ENCODE measurements at places on chromosomes 3 and 15.

DNA sequence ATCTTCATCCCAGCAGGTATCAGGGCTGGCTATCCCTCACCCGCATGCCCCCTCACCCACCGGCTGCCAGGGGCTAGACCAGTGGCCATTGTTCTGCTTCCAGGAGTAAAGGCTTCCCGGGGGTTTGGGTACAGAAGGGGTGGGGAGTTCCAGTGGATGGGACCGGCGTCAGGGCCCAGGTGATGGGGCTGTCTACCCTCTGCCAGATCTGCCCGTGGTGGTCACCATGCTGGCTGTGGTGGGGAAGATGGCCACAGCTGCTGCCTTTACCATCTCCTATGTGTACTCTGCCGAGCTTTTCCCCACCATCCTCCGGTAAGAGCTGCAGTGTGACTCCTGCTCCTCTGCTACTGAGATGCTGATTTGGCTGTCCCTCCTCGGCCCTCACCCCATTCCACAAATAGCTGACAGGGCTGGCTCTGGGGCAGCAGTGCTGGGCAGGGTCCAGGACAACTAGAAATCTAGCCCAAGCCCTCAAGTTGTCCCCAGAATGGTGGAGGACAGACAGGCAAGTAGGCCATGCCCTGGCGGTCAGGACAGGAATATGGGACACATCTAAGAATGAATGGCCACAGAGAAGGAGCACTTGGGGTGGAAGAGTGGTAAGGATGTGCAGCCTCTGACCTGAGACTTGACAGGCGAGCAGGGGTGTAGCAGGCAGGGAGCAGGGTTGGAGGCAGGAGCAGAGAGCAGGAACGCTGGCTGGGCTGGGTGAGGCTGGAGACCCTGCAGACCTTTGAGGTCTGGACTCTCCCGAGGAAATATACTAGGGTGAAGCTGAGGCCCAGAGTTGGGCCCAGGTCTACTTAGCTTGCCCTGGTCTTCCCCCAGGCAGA lies 5.8 kb upstream of the SLC22A14 start:
- no peak overlapping the region for H3K4me3 ChIP-seq
- no peak overlapping the region for H3K27ac ChIP-seq
- H3K4me1 ChIP-seq: peaks cover 19% of the 10 kb centered on the region
- DNase-seq: no peak

DNA sequence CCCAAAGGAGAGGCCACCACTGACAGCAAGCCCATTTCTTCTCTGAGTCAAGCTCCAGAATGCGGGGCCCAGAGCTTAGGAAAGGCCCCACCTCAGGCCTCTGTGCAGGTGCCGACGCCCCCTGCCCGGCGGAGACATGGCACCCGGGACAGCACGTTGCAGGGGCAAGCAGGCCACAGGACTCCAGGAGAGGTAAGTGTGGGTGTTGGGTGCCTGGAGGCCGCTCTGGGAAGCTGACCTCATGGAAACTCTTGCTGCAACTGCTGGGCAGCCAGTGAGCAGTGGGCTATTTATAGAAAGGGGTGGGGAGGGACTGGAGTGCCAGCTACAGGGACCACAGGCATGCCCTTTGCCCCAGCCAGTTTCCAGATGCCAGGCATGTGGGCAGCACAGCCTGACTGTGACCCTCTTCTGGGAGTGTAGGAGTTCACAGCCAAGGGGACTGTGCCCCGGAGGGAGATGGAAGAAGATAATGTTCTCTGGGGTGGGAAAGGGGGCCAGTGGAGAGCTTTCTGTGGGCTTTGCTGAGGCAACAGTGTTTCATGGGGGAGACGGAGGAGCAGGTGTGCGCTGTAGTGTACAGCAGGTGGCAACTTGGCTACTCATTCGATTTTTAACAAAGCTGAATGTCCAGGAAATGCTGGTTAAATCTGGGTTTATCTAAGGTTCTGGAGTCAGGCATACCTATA lies 23.7 kb downstream of the ALPK3 start:
- H3K36me3 ChIP-seq: no peaks in the 10 kb centered on the region
- H3K27me3 ChIP-seq: no peaks in the 10 kb centered on the region
- H3K4me3 ChIP-seq: no peak overlapping the region
- no peak overlapping the region for H3K27ac ChIP-seq
- no peak for DNase-seq
- H3K4me1 ChIP-seq: no peaks in the 10 kb centered on the region

GRCh38 chr3:144771381-144771870 lies 799.8 kb downstream of the DIPK2A start:
- no peaks in the 10 kb centered on the region for H3K27me3 ChIP-seq
- no peaks in the 10 kb centered on the region for H3K36me3 ChIP-seq
- no peaks in the 10 kb centered on the region for H3K4me1 ChIP-seq
- no peak overlapping the region for H3K4me3 ChIP-seq
- no peak for DNase-seq

DNA sequence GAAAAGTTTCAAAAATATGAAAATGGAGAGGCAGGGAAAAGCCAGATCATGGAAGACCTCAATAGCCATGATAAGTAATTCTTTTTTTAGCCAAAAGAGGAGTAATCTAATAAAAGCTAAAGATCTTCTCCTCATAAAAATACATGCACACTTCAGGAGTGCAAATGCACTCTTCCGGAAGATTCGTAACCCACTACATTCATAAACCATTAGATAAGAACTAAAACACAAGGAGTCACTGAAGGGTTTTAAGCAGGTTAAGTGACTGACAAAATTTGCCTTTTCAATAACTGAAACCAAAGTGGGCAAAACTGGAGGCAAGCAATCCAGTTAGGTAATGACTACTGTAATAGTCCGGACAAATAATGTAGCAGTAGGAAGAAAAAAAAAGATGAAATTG lies 46.0 kb downstream of the UBE3A start:
- H3K4me1 ChIP-seq: no peaks in the 10 kb centered on the region
- no peak for DNase-seq
- H3K27ac ChIP-seq: no peak overlapping the region
- no peak overlapping the region for H3K4me3 ChIP-seq

DNA sequence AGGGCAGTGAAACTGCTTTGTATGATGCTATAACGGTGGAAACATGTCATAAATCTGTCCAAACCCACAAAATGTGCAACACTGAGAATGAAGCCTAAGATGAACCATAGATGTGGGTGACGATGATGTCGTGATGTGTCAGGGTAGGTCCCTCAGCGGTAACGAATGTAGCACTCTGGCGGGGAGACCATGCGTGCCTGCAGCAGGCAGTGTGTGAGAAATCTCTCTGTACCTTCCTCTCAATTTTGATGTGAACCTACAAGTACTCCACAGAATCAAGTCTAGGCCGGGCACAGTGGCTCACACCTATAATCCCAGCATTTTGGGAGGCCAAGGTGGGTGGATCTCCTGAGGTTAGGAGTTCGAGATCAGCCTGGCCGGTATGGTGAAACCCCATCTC lies 268.2 kb upstream of the LYSMD4 start:
- H3K27me3 ChIP-seq: no peaks in the 10 kb centered on the region
- H3K4me1 ChIP-seq: no peaks in the 10 kb centered on the region
- H3K4me3 ChIP-seq: no peak overlapping the region
- no peak for DNase-seq

DNA sequence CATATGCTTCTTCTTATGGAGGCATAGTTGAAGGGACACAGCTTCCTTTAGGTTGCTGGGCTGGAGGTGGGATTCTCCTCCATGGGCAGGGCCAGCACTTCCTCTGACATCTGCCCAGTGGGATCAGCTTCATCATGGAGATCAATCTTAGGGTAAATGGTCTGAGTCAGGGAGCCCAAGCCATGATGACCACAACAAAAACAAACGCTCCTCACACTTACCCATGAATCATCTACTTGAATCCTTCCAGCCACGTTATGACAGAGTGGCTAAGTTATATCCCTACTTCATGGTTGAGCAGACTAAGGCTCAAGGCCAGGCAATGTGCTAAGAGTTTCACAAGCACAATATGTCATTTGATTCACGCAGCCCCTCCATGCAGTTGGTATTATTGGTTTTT lies 87.2 kb upstream of the NMNAT3 start:
- no peak overlapping the region for H3K4me3 ChIP-seq
- H3K36me3 ChIP-seq: no peaks in the 10 kb centered on the region
- H3K27me3 ChIP-seq: no peaks in the 10 kb centered on the region
- DNase-seq: no peak
- H3K4me1 ChIP-seq: no peaks in the 10 kb centered on the region

DNA sequence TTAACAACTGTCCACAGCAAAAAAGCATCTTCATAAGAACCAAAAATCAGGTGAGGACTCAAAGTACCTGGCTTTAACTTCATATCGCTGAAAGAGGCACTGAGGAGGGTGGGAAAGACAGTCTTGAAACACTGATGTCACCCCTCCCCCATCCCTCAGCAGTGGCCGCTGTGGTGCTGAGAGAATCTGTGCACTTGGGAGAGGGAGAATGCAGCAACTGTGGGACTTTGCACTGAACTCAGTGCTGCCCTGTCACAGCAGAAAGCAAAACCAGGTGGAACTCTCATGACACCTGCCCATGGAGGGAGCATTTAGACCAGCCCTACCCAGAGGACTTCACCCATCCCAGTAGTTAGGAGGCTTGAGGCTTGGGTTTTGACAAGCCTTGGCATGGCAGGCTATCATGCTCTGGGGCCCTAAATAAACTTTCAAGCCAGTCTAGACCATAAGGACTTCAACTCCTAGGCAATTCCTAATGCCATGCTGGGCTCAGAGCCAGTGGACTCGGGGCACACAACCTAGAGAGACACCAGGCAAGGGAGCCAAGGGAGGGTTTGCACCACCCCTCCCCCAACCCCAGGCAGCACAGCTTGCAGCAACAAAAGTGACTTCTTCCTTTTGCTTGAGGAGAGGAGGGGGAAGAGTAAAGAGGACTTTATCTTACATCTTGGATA lies 6.1 kb upstream of the ZSCAN2 start:
- no peak overlapping the region for H3K4me3 ChIP-seq
- no peak overlapping the region for H3K27ac ChIP-seq
- H3K36me3 ChIP-seq: no peaks in the 10 kb centered on the region
- no peak for DNase-seq

DNA sequence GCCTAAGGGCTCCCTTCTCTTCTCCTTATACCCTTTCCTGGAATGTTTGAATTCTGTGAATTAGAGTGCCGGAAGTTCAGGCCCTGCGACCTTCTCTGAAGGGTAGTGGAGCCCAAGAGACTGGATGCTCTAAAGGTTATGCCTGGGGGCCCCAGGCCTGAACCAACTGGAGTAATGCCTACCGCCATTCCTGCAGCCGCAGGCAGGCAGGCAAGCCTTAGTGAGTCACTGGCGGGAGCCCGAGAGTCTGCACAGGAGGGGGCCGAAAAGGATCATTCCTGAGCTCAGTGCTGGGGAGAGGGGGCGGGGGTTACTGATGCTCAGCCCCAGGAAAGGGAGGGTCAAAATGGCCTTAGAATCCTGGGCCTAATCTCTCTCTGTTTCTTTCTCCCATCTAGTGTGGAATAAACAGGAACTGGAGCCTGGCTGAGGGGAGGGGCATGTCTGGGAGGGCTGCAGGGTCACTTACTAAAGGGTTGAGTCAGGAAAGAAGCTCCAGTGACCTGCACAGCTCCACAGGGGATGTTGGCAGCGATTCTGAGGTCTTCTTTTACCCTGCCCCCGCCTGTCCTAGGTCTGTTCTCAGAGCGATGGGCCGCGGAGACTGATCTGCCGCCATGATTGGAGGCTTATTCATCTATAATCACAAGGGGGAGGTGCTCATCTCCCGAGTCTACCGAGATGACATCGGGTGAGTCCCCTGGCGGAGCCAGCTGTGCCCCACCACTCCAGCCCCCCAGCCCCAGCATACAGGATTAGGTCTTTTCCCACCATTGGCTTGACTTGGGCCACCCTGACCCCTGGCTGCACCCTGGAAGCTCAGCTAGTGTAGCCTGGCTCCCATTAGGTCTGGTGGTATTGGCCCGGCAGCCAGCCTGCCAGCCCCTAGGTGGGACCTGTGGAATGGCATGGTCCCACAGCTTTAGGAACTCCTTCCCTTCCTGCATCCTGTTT lies 2.0 kb downstream of the AP2M1 start:
- peaks cover 21% of the 10 kb centered on the region for H3K36me3 ChIP-seq
- H3K4me3 ChIP-seq: peak overlapping the region; percentile 86
- no peaks in the 10 kb centered on the region for H3K27me3 ChIP-seq
- peaks cover 27% of the 10 kb centered on the region for H3K4me1 ChIP-seq
- DNase-seq: no peak

- no peak overlapping the region for H3K4me3 ChIP-seq
- H3K36me3 ChIP-seq: no peaks in the 10 kb centered on the region
- DNase-seq: peak; percentile 83
- H3K27ac ChIP-seq: no peak overlapping the region
- no peaks in the 10 kb centered on the region for H3K4me1 ChIP-seq
Observed at GRCh38 chr15:57861034-57861638, 154.6 kb downstream of the POLR2M start.

GRCh38 chr3:86948822-86949221 lies 42.1 kb downstream of the VGLL3 start:
- no peak overlapping the region for H3K4me3 ChIP-seq
- DNase-seq: no peak
- H3K27me3 ChIP-seq: no peaks in the 10 kb centered on the region
- no peaks in the 10 kb centered on the region for H3K36me3 ChIP-seq

GRCh38 chr3:17160597-17160996 lies 275.8 kb downstream of the PLCL2 start:
- H3K27me3 ChIP-seq: no peaks in the 10 kb centered on the region
- H3K4me3 ChIP-seq: no peak overlapping the region
- no peak for DNase-seq

- no peak for DNase-seq
- peaks cover 26% of the 10 kb centered on the region for H3K36me3 ChIP-seq
- no peak overlapping the region for H3K4me3 ChIP-seq
Observed at GRCh38 chr15:84766461-84767035, 18.2 kb downstream of the ZNF592 start.

DNA sequence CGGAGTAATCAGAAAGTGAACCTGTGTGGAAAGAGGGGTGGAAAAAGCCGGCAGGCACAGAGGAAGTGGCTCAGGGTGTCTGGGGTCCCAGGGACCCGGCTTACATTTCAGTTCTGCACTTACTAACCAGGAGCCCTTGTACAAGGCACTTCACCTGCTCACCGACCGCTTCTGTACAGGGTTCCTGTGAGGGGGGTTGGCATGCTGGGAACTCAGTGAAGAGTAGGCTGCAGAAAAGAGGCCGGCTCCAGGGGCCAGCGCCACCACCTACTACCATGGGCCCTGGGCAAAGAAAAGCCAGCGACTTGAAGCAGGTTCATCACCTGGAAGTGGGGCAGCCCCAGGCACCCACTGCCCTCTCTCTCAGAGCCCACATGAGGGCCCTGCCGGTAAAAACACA lies 6.2 kb downstream of the STIMATE start:
- DNase-seq: no peak
- no peak overlapping the region for H3K4me3 ChIP-seq
- H3K27ac ChIP-seq: no peak overlapping the region
- H3K36me3 ChIP-seq: peaks cover 10% of the 10 kb centered on the region

DNA sequence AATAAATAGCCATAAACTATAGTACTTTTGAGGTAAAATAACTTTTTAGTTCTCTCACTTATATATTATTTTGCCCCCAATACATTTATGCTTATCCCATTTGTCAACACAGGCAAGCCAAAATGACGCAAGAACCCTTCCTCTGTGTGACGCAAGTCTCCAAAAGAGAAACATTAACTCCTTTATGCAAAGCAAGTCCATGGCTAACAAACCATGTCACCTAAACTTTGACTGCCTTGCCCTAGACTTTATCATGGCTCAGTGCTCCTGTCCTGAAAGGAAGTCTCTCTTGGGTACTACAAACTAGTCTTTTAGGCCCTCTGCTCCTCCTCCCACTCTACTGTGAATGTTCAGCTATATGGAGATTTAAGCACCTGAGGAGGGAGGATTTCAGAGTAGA lies 230.5 kb downstream of the UNC13C start:
- H3K27me3 ChIP-seq: no peaks in the 10 kb centered on the region
- H3K4me3 ChIP-seq: no peak overlapping the region
- H3K36me3 ChIP-seq: no peaks in the 10 kb centered on the region
- no peak for DNase-seq
- H3K4me1 ChIP-seq: no peaks in the 10 kb centered on the region

- H3K27ac ChIP-seq: no peak overlapping the region
- H3K36me3 ChIP-seq: no peaks in the 10 kb centered on the region
- H3K27me3 ChIP-seq: no peaks in the 10 kb centered on the region
Observed at GRCh38 chr3:168398371-168399025, 302.8 kb upstream of the GOLIM4 start.

All from Karpas-422 (cell line).